ENCODE measurements at places on chromosomes 4 and X.

- no peak for DNase-seq
Measured at GRCh38 chr4:6965329-6965728, 55.7 kb downstream of the TBC1D14 start.

DNA sequence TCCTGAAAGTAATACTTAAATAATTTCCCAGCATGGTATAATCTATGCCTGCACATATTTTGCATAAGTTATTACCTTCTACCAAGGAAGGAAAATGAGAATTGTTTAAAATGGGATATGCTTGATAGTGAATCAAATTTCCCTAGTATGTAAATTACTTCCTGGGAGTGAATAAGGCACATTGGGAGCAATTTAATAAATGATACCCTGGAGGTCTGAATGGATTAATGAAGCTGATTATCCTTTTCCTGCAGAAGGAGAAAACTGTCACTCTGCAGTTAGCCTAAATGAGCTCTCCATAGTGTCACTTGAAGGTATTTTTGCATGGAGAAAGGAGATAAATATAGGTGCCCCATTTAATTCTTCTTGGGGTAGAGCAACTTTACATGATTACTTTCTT is 2212.0 kb downstream of the PCDH7 start:
- no peak for DNase-seq

DNA sequence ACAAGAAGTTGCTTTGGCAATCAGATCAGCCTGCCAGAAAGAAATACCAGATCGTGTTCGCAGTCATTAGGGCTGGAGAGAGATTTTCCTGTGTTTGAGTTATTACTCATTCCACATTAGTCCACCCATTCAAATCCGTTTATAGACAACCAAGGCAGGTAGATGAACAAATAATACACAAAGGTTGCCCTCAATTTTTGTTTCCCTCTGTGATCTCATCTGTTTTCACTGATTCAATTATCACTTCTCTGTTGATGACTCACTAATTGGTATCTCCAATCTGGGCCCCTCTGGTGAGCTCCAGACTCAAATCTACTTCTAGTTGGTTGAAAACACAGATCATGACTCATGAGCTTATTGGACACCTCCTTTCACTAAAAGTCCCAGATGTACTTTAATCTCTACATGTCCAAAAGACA is 54.5 kb downstream of the CHM start:
- no peak for DNase-seq

DNA sequence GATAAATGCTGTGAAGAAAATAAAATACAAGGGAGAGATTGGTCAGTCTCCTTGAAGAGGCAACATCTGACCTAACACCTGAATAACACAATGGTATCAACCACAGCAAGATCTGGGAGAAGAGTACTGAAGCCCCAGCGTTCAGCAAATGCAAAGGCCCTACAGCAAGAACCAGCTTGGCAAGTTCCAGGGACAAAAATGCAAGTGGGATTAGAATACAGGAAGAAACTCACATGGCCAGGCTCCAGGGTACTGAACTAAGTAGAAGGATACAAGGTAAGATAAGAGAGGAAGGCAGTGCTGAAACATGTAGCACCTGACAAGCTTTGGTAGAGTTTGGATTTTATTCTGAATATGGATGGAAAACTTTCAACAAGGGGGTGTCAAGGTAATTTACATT is 3.6 kb downstream of the SMIM14 start:
- no peak for DNase-seq

- DNase-seq = no peak
Measured at GRCh38 chrX:78534221-78534620, 124.9 kb downstream of the RTL3 start.

GRCh38 chr4:174069848-174070330 is 213.6 kb downstream of the FBXO8 start:
- DNase-seq = no peak

- DNase-seq = peak; percentile 76
Measured at GRCh38 chr4:73257234-73257633, 1.4 kb downstream of the ANKRD17 start.

- peak; percentile 80 for DNase-seq
Measured at GRCh38 chrX:67543818-67544217, at the start of gene AR. Gene AR (plus strand): TSS chrX:67544021. CDS start chrX:67545147, 1,126 bp downstream.

DNA sequence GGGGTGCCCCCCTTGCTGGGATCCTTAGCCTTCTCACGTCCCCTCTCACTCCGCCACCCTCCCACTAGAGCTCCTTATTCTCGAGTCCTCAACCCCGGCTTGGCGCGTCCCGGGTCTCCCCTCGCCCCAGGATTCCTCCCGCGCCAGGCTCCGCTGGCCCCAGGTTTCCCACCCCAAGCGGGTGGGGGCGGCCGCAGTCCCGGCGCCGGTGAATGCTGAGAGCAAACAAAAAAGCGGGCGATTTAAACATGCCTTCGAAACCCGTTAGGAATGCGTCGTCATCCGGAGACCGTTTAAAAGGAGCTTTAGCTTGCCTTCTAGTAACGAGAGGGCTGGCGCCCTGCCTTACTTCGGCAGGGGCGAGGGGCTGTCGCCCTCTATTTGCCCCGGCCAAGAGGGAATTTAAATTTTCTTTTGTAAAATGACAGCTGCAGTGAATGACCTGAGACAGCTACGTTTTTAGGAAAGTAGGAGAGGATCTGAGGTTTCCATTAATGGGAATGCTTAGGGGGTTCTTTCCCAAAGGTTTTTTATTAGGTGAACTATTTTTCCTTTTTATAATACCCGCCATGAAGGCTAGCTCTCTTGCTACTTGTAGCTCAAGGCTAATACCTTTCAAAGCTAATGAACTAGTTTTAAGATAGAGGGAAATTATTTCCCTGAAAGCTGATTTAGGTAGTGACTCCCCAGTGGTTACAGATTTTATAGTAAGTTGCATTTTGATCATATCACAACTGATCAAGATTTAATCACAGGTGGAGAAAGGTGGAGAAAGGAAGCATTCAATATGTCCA is 3.1 kb downstream of the JADE1 start:
- DNase-seq = peak; percentile 85

- DNase-seq = no peak
Measured at GRCh38 chr4:184476695-184477094, 2.3 kb upstream of the IRF2 start.

GRCh38 chr4:174674305-174674840 is 152.1 kb upstream of the HPGD start:
- no peak for DNase-seq

- DNase-seq = no peak
Measured at GRCh38 chr4:139239127-139239772, 40.8 kb downstream of the MGARP start.

GRCh38 chrX:101040197-101040596 is 11.7 kb downstream of the TRMT2B start:
- no peak for DNase-seq

DNA sequence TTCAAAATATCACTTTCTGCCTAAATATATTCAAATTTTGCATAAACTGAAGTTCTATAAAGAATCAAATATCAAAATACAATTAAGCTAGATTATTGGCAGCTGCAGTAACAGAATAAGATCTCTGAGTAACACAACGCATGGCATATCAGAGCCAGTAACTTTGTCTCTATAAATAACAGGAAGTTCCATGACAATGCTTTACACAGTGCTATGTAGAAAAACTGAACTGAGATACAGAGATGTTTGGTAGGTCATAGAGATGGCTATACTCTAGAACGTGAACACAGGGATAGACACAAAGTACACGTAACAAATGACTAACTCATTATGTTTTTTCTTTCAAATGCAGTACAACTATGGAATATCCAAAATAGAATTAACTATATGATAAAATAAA is 18.2 kb downstream of the UBE2D3 start:
- DNase-seq = no peak

DNA sequence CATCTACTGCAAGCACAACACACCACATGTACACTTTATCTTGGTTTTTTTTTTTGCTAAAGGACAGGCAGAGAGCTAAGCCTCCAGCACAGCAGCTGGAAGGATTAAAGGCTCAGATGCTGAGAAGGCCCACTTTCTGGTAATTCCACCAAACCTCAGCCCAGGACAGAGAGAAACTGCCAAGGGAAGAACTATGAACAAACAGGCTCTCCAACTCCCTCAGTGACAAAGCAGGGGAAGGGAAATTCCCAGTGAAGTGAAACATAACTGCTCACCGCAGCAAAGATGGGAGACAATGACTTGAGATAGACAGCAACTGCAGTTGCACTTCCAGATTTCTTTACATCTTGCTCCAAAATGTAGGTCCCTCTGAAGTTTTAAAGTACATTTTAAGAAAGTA is 4.8 kb downstream of the PROM1 start:
- DNase-seq = no peak

GRCh38 chrX:46634577-46634976 is 61.0 kb downstream of the CHST7 start:
- DNase-seq = no peak

GRCh38 chr4:176680668-176681180 is 112.0 kb downstream of the VEGFC start:
- DNase-seq = no peak

- no peak for DNase-seq
Measured at GRCh38 chrX:31590581-31591114, 518.8 kb upstream of the FTHL17 start.

- no peak for DNase-seq
Measured at GRCh38 chr4:186500721-186501304, 54.6 kb downstream of the MTNR1A start.

All from coronary artery (tissue), 2 donors.